ENCODE measurements at places on chromosomes 7 and 10. TPM values are rescaled to one million over a fixed set of nuclear protein-coding genes. Genes with fewer than 3 reads are reported as not detected.

CTTNBP2 gene
- 5.5 TPM for total RNA-seq

PRLHR gene
- not detected for total RNA-seq

DNA sequence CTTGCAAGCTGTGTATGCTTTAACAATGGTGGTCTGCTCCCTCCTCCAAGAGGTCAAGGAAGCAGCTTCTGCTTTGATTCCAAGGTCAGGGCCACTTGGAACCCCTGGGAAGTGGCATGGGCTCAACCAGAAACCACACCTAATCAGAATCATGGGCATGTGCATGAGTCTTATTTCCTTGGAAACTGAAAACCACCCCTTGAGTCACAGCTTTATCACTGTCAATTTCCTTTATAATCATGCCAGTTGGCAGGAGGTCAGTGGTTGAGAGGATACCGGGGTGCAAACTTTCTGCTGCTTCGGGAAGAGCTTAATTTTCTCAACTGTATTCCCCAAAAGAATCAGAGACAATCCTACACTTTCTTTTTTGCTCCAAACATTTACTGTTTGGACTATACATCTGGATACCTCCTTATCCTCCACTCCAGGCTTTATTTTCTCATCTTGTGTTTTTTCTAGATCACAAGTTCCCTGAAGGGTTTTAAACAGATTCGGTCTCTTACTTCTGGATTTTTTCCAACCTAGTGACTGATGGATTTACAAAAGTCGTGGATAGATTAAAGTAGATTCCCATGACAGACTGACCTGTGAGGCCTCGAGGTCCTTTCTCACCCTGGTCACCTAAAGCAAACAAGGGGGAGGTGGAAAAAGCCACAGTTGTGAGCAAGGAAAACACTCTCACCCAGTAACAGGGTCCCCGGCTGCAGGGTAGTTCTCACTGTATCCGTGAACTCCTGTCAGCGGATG, 36.0 kb downstream of the COL17A1 start:
- DNase-seq, result no peak

ABCB1 gene
- 5.3 TPM for total RNA-seq

DNA sequence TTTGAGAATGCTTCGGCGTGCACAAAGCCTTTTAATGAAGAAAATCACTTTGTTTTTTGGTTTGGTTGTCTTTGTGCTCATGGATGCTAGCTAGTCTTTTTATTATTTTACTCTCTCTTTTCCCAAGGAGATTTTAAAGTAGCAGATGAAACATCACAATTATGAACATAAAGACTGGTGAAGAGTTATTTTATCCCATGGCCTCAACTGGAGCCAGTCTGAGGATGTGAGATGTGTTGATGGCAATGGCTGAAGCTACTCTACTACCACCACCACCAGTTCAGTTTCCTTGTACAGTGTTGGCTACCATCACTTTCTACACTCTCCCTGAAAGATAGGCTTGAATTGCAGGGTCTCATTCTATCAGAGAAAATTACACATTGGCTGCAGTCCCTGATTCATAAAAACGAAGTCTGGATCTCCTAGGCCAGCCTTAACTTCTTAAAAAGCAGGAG, 494 bp upstream of the HERC4 start:
- no peak for DNase-seq

- no peak for DNase-seq
Measured at GRCh38 chr10:120429395-120429794, 27.6 kb upstream of the PLPP4 start.

DNA sequence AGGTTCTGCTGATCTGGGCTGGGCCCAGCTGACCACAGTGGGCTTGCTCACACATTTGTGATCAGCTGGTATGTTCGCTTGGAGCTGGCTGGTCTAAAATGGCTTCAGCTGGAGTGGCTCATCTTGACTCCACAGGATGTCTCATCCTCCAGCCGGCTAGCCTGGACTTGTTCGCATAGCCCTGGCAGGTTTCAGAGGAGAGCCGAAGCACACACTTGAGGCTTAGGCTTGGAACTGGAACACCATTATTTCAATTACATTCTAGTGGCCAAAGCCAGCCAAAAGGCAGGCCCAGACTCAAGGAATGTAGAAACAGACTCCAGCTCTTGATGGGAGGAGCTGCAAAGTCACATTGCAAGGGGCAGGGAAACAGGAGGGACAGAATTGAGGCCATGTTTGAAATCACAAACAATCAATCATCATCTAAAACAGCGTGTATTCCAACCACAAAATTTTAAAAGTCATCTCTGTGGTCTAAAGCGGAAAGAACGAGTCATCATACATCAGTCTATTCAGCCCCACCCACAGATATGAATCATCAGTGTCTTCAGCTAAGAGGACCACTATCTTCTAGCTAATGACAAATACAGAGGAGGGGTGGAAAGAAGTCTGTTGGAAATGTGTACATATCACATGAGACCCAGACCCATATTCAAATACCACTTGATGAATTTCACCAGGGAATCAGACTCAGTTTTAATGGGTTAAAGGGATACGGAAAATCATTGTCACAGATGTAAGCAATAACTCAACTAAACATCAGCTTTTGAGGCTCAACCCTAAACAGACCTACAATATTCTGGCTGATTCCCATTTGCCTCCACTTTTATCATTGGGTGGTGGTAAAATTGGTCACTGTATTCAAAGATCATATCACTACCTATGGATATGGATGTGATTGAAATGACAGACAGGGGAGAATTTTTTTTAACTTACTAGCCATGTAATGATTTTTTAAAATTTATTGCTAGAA, 139.0 kb upstream of the MKLN1 start:
- peak; percentile 71 for DNase-seq

EBLN1 gene
- total RNA-seq, result not detected

- no peak for DNase-seq
Measured at GRCh38 chr10:81928119-81928518, 53.1 kb downstream of the NRG3 start.

FBH1 gene
- 85.9 TPM for total RNA-seq

DNA sequence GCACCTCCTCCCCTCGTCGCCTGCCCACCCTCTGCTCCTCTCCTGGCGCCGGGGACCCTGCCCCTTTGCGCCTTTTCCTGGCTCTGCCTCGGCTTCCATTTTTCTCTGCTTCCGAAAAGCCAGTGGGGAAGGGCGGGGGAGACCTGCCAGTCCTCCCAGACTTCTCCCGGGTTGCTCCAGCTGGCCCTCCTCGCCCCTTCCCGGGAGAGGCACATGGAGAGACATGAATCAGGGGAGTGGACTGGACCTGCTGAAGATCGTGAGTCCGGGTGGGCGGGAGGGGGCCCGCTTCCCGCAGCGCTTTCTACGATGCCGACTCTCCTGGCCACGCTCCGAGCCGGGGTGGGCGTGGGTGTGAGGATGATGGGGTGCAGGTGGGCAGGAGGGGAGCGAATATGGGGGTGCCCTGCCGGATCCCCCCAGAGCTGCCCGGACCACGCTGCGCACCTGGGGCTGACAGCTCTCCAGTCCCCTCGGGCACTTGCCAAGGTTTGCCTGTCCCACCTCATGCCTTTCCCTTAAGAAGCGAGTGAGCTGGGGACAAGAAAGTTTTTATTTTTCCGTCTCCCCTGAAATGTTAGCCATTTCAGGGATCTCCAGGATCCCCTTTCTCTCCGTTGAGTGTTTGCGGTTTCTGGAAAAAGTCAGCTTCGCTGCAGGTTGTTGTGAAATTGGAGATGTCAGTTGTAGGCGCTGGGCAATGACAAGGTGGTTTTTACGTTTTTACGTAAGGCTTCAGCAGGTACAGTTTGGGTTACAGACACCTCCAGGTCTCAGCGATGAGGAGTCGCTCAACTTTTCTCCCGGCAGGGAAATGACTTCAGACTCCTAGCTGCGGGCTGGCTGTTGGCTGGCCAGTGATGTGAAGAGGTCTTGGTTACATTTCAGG, 977 bp downstream of the CACNB2 start:
- peak; percentile 76 for DNase-seq

GRCh38 chr10:97335188-97335619, 675 bp upstream of the FRAT2 start:
- DNase-seq, result no peak

- peak; percentile 87 for DNase-seq
Measured at GRCh38 chr10:48523212-48523819, 81.6 kb downstream of the ARHGAP22 start.

DNA sequence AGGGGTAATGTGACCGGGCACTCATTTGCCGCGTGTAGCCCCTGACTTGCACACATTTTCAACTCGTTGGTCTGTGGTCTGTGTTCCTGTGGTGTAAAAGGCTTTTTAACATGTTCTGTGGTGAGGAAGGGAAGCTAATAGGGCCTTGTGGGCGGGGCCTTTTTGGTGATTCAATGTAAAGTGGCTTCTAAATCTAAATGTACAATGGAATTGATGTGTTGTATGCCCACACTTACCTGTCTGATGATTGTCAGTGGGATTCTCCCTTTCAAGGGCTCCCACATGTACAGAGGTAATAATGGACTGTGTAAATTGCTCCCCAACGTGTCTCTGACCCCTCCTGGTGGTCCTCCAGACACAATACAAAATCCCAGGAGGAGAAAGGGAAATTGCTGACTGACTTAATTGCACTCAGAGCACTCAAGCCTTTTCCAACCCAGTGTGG, 43.1 kb upstream of the GATAD1 start:
- no peak for DNase-seq

ARHGAP22 gene
- 4.7 TPM for total RNA-seq

GRCh38 chr7:6320791-6321190, 48.4 kb upstream of the CYTH3 start:
- no peak for DNase-seq

- DNase-seq, result no peak
Measured at GRCh38 chr10:33186150-33186549, 148.3 kb downstream of the NRP1 start.

DNA sequence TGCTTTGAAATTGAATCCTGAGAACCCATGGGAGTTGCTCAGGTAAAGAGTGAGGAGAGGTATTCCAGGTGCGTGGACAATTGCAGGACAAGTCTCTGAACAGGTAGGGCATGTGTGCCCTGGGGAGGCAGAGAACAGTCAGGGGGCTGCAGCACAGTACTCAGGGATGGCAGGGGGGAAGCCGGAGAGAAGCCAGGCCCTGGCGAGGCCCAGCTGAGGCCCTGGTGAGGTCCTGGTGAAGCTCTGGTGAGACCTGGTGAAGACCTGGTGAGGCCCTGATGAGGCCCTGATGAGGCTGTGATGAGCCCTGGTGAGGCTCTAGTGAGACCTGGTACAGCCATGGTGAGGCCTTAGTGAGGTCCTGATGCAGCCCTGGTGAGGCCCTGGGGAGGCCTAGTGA, 155.5 kb upstream of the GDF10 start:
- no peak for DNase-seq

DNA sequence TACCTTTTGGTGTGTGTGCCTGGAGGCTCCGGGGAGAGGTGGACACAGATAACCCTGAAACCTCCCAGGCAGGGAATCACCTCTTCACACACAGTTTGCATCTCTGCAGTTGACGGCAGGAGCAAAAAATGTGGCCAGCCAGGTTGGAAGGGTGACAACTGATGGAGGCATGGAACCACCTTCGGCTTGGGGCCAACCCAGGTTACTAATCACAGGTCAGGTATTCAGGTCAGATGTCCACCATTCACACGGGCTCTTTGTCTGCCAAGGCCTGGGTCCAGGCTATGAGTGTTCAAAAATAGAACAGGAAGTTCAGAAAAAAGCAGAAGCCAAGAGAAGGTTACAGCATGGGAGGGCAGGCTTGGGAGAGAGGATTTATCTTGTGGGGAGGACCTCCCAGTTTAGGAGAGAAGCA, 137.2 kb upstream of the EFCAB10 start:
- no peak for DNase-seq

- DNase-seq, result no peak
Measured at GRCh38 chr10:68752711-68753350, 31.8 kb downstream of the CCAR1 start.

DNA sequence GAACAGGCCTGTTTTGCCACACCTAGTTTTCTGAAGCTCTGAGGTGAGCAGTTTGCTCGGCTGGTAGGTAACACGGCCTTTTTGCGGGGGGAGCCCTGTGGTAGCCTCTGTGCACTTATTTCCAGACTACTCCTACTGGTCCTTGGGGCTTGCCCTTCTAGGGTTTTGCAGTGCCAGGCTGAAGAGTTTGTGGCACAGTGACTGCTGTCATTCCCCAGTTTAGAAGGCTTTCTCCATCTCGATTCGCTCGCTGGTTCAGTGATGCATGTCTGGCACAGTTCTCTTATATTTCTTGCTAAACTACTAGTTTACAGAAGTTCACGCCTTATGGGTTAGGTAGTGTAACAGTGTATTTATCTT, 711 bp downstream of the KIF20B start:
- no peak for DNase-seq

CYP2C19 gene
- not detected for total RNA-seq

FANK1 gene
- 1.5 TPM for total RNA-seq

DNA sequence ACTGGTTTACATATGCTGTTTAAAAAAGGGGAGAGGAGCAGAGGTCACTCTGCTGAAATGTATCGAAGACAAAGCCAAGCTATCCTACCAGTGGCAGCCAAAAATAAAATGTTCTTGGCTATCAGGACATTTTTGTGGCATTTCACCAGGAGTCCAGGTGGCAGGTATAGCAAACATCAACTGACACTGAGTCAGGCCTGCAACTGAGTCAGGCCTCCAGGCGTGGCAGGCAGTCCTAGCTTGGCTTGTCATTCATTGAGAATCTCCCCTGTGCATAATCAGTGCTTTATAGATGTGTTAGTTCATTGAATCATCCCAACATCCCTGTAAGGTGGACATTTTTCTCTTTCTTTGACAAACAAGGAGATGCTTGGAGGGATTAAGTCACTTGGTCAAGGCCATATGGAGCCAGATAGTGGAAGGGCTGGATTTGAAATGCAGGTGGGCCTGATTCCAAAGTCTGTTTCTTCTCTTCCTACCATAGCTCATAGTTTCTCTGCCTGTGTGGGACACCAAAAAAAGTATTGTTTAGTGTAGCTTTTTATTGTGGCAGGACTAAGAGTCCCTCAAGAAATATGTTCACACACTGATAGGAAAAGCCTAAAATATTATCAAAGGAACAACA, 4.3 kb downstream of the DYNC1I1 start:
- DNase-seq, result no peak

ITPRID1 gene
- not detected for total RNA-seq

GRCh38 chr7:18553605-18554003, 58.1 kb downstream of the HDAC9 start:
- no peak for DNase-seq

CBX3 gene
- total RNA-seq, result 96.3 TPM

GRCh38 chr7:36614959-36615358, 109.3 kb downstream of the AOAH start:
- DNase-seq, result no peak

HABP2 gene
- not detected for total RNA-seq

NANOS1 gene
- 4.7 TPM for total RNA-seq

- no peak for DNase-seq
Measured at GRCh38 chr7:158894825-158895224, 38.5 kb downstream of the DYNC2I1 start.

- no peak for DNase-seq
Measured at GRCh38 chr10:62108759-62109586, 159.7 kb downstream of the RTKN2 start.

GRCh38 chr10:123275136-123275564, 120.9 kb downstream of the BUB3 start:
- no peak for DNase-seq

DNA sequence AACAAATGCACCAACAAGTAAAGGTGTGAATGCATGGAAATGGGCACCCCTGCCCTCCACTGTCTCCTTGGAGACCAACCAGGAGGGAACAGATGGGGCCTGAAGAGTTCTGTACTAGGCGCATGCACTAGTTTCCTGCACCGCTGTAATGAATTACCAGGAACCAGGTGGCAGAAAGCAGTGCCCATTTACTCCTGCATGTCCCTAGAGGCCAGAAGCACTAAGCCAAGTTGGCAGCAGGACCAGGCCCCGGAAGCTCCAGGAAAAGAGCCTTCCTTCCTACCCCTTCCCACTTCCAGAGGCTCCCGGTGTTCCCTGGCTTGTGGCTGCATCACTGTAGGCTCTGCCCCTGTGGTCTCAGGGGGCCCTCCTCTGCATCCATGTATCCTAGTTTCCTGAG, 237.5 kb upstream of the PPP2R2D start:
- peak; percentile 21 for DNase-seq
